ENCODE measurements at places on chromosomes 2 and 18.

DNA sequence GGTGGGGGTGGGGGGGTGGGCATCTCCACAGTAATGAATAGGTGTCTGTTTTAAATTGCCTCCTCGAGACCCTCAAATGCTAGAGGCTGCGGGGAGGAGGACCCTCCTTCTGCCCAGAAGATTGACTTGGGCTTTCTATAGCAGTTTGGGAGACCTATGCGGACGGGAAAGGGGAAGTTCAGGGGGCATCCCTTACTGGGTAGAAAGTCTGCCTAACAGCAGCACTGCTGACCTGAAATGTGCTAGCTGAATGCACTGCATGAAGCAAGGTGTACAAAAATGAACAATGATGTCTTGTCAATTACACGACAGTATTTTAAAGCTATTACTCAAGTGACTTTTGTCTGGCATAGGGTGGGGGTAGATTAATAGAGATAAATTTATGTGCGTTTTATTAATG is 2.5 kb downstream of the DCC start:
- no peak for DNase-seq

- no peak for DNase-seq
Measured at GRCh38 chr2:10363861-10364610, 61.3 kb downstream of the HPCAL1 start.

DNA sequence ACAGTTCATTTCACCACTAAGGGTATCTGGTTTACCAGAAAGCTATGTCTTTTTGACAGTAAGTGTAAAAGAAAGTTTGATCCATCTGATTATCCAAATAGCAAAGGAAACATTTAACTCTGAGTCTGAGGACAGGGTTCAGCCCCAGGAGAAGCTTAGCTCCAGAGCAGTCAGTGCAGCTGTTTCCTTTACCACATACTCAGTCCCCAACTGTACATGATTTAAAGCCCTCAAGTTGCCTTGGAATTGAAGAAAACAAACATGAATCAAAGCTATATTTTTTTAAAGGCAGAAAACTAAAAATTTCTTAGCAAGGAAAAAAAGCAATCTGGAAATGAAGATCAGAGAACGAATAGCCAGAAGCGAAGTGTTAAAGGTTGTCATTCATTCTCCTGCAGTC is 746.0 kb downstream of the METTL4 start:
- DNase-seq: no peak

- DNase-seq: no peak
Measured at GRCh38 chr2:193885419-193885818, 1690.7 kb upstream of the TMEFF2 start.

- DNase-seq: no peak
Measured at GRCh38 chr2:189648846-189649509, 12.3 kb upstream of the ASNSD1 start.

DNA sequence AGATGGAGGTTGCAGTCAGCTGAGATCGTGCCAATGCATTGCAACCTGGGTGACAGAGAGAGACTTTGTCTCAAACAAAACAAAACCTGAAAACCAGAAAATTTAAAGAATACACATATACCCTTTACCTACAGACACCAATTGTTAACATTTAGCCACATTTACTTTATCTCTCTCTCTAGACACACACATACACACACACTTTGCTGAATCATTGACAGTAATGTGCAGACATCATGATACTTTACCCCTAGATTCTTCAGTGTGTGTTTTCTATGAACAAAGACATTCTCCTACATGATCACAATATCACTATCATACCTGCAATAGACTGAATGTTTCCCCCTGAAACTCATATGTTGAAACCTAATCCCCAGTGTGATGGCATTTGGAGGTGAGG is 10.2 kb upstream of the CFLAR start:
- DNase-seq: no peak

- DNase-seq: peak; percentile 72
Measured at GRCh38 chr18:6920099-6920955, 190.8 kb downstream of the ARHGAP28 start.

GRCh38 chr2:54545702-54546450 is 89.7 kb downstream of the SPTBN1 start:
- DNase-seq: peak; percentile 86

GRCh38 chr2:182980115-182980514 is 58.1 kb downstream of the NCKAP1 start:
- peak; percentile 70 for DNase-seq

DNA sequence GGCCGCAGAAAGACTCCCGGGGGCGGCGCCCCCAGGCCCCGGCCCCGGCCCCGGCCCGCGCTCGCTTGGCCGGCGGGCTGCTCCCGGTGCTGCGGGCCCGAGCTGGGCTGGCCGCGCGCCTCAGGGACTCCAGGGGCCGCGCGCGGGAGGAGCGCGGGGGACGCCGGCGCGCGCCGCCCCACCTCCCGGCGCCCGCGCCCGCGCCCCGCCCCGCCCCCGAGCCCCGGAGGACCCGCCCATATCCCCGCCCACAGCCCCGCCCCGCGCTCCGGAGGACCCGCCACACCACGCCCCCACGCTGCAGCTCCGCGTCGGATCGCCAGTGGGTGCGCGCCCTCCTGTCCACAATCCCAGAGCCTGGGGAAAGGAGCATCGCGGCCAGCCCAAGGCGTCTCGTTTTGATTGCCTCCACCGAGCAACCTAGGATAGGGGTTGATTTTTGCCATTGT is at the start of gene PARD6G:
TSS of gene PARD6G (minus strand) at position 122 of the 449 bp plus-strand sequence. CDS start 166 bp downstream, outside the sequence.
- DNase-seq: peak; percentile 33

DNA sequence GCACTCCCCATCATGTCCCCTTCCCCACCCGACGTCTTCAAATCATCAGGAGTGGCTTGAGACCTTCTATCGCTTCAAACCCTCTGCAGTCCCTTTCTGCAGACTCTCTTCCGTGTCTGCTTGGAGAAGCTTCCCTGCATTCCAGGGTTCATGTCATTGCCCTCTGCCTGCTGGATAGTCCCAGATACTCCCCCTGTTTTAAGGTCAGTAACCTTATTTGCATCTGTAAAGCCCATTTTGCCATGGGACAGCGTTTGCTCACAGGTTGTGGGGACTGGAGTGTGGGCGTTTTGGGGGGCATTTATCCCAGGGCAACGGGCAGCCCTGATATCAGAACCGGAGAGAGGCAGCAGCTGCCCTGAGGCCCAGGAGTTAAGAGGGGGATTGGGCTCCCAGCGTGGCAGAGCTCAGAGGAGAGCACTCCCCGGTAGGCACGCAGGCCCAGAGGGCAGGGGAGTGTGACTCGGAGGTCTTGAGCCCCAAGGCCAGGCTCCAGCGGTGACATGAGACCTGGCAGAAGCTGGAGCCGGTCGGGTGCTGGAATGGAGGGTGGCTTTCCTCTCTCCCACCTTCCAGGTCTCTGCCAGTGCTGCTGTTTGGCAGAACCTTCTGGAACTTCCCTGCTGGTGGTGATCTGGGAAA is 73.8 kb downstream of the RTP5 start:
- DNase-seq: no peak

DNA sequence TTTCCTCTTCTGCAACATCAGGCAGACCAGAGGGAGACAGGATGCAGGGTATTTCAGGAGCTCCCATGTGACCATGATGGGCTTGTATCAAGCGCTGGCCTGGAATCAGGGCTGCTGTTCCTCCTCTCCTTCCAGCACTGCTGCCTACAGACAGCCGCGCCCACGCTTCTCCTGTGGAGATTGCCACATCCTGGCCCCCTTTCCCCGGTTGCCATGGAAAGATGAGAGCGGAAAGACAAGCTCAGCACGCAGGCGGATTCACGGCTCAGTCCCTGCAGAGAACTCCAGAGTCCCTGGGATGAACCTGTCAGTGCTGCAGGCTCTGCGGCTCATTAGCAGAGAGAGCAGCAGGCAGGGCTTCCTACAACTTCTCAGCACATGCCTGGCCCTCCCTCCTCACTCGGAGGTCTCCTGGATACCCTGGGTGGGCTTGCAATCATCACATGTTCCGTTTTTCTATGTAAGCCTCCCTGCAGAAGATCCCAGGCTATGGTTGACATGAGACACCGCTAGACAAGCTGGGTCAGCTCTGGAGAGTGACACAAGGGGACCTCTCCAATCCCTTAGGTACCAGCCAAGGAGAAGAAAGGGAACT is 497.8 kb upstream of the MYT1L start:
- DNase-seq: no peak

DNA sequence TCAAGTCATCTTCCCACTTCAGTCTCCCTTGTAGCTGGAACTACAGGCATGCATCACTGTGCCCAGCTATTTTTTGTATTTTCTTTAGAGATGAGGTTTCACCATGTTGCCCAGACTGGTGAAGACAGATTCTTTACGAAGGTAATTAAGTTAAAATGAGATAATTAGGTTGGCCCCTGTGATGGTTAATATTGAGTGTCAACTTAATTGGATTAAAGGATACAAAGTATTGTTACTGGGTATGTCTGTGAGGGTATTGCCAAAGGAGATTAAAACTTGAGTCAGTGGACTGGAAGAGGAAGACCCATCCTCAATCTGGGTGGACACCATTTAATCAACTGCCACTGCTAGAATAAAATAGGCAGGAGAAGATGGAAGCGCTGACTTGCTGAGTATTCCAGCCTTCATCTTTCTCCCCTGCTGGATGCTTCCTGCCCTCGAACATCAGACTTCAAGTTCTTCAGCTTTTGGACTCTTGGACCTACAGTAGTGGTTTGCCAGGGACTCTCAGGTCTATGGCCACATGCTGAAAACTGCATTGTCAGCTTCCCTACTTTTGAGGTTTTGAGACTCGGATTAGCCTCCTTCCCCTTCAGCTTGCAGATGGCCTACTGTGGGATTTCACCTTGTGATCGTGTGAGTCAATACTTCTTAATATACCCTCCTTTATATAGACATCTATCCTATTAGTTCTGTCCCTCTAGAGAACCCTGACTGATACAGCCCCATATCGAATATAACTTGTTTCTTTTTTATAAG is 269.1 kb downstream of the TMX3 start:
- no peak for DNase-seq

- DNase-seq: no peak
Measured at GRCh38 chr2:100554798-100555407, 7.9 kb upstream of the PDCL3 start.

DNA sequence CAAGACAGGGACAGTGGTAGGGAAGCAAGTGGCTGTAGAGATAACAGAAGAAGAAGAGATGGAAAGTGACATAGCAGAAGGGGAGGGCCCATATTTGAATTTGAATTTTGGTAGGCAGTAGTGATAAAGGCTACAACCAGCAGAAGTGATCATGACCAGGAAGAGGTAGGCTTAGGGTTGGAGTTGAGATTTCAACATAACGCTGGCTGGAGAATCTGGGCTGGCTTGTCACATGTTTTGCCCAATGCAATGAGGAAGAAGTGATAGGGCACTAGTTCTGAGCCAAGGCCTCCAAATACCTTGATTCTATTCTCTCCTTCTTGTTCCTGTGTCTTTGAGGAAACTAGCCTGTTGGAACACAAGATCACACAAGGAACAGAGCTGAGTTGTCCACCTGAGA is 69.4 kb downstream of the SCG2 start:
- no peak for DNase-seq

DNA sequence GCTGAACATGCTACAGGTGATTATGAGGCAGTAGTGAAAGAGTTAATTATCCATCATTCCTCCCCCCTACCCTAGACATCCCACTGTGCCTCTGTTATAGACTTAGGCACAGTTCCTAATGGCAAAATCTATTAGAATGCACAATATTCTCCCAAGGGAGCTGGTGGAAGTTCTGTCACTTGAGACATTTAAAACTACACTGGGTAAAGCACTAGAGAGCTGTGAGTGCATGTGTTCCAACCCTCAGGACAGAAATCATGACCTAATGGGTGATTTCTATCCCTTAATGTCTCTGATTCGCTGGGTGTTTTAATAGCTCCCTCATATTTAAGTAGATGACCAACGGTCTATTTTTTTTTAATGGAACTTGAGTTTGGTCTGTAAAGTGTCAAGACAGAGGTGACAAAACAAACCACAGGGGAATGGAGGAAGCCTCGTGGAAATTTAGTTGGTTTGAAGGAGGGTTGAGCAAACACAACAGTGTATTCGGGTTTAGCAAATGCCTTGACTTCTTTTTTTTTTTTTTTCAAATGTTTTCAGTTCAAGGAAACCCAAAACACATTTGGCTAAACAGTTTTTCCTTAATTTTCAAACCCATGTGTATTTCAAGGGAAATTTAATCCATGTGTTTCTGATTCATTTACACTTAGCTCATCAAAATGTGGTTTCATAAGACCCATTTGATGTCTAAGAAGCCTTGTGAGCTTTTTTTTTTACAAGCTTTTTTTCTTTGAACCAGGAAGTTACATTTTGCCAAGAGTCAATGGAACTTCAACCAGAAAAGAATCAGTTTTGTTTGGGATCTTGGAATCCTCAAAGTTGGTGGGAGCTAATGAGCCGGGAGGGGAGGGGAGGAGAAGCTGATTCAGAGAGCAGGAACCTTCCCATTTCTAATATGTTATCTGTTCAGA is 665.1 kb upstream of the ZEB2 start:
- no peak for DNase-seq

- DNase-seq: no peak
Measured at GRCh38 chr2:71240794-71241193, 13.9 kb upstream of the PAIP2B start.

- DNase-seq: peak; percentile 40
Measured at GRCh38 chr2:64212801-64213321, 68.6 kb upstream of the PELI1 start.

- no peak for DNase-seq
Measured at GRCh38 chr2:182543741-182544525, 117.1 kb upstream of the PDE1A start.

GRCh38 chr2:38092196-38092902 is 16.4 kb upstream of the CYP1B1 start:
- DNase-seq: no peak

GRCh38 chr2:56582570-56582969 is 398.8 kb downstream of the CCDC85A start:
- no peak for DNase-seq

DNA sequence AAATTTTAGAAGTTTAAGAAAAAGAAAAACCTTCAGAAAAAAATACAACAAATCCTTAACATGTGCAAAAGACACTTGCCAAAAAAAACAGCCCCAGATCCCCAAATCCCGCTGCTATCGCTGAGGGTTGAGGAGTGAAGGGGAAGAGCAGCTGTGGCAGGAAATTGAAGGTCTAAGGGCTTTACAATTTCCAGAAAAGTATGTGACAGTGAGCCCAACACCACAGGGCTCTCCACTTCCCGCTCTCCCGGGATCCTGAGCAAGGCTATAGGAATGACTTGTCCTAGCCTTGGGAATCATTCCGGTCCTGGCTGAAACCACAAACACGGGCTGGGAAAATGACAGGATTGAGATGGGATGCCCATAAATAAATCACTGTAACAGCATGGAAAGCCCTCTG is 191.4 kb downstream of the TMEM163 start:
- no peak for DNase-seq

GRCh38 chr2:104772996-104773395 is 80.9 kb upstream of the POU3F3 start:
- DNase-seq: no peak

- no peak for DNase-seq
Measured at GRCh38 chr2:145682546-145683157, 1162.7 kb upstream of the ZEB2 start.

GRCh38 chr2:79210274-79210917 is 50.8 kb upstream of the REG3A start:
- DNase-seq: no peak

GRCh38 chr18:6626457-6626856 is 103.1 kb upstream of the ARHGAP28 start:
- no peak for DNase-seq

All from SW480 (cell line).